ENCODE measurements at places on chromosomes 2 and 18. TPM values are rescaled to one million over a fixed set of nuclear protein-coding genes. Genes with fewer than 3 reads are reported as not detected.

DNA sequence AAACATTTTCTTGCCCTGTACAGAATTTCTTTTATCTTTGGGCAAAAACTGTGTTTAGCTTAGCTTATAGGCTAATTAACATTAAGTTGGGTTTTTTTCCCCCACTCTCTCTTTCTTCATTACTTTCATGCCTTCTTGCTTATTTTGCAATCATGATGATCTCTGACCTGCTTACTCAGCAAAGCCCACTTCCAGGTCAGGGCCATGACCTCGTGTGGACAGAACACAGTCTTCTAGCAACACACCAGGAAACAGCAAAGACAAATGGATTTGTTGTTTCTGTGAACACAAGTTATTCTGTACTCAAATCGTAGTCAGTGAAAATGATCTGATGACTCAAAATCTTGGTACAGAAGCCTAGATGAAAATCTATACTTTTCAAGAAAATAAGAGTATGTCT, 60.7 kb downstream of the SPATS2L start:
- no peaks in the 10 kb centered on the region for H3K36me3 ChIP-seq
- H3K4me3 ChIP-seq, result no peak overlapping the region
- H3K27me3 ChIP-seq, result no peaks in the 10 kb centered on the region
- H3K4me1 ChIP-seq, result no peaks in the 10 kb centered on the region

- H3K36me3 ChIP-seq, result no peaks in the 10 kb centered on the region
- H3K27me3 ChIP-seq, result no peaks in the 10 kb centered on the region
- no peaks in the 10 kb centered on the region for H3K4me1 ChIP-seq
- H3K4me3 ChIP-seq, result no peak overlapping the region
- DNase-seq, result no peak
- H3K27ac ChIP-seq, result no peak overlapping the region
Measured at GRCh38 chr2:59752071-59752470, 801.4 kb downstream of the BCL11A start.

DNA sequence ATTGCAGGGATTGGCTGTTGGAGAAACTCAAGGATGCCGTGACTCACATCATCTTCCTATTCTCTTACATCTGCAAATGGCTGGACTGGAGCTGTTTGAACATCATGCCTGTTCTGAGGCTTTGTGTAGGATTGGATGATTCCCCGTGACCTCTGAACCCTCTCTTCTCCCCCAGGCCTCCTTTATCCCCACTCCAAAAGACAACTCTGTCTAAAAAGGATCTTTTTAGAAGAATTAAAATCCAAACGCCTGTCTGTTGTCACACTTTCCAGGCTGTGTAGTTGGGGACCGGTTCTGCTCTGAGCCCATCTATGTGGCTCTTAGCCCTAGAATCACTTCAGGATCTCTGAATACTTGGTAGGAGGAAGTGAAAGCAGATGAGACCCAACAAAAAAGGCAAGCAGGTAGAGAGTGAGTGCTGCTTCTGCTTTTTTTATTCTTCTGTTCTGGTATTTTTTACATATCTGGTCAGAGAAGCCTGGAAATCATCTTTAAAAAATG, 565 bp downstream of the SP140 start:
- DNase-seq, result no peak
- H3K36me3 ChIP-seq, result peaks cover 6% of the 10 kb centered on the region
- peak overlapping the region; percentile 77 for H3K27ac ChIP-seq
- no peaks in the 10 kb centered on the region for H3K27me3 ChIP-seq

DNA sequence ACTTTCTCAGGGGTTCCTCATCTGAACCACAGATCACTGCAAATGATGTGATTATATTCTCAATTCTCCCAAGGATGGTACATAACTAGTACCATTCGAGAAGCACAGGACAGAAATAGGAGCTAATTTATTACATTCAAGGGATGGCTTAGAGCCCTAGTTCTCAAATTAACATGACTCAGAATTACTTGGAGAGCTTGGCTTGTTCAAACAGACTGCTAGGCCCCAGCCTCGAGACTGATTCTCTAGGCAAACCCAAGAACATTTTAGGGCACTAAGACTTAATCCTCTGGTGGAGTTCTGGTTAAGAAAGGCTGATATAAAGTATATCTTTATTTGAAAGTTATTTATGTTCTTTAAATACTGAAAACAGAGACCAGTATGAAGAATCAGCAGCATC, 35.8 kb downstream of the HIBCH start:
- no peak overlapping the region for H3K27ac ChIP-seq
- no peaks in the 10 kb centered on the region for H3K4me1 ChIP-seq
- no peak overlapping the region for H3K4me3 ChIP-seq
- H3K27me3 ChIP-seq, result no peaks in the 10 kb centered on the region
- H3K36me3 ChIP-seq, result peaks cover 6% of the 10 kb centered on the region

FZD7 gene
- 0.55 TPM for total RNA-seq

GRCh38 chr2:241469746-241470145, 38.6 kb downstream of the STK25 start:
- no peak for DNase-seq
- no peak overlapping the region for H3K4me3 ChIP-seq
- H3K36me3 ChIP-seq, result no peaks in the 10 kb centered on the region
- no peak overlapping the region for H3K27ac ChIP-seq

DNA sequence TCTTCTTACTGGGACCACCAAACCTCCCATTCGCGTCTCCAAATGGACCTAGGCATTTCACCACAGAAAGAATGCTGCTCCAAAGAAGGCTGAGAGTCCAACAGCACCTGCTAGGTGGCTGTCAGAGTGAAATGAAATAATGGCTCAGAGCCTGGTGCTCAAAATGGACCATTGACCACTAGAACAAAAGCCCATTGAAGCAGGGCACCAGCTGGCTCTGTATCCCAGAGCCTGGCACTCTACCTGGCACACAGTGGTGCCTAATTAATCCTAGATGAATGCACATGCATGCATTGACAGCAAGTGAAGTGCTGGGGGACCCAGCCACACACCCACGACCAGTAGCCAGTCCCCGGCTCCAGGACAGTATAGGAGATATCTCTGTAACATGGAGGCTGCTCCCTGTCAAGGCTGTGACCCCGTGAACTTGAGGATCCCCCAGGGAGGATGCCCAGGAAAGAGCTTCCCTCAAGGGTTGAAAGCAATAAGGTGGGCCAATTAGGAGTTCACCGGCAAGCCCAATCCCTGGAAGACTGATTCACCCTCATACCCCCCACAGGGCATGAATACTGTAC, 261.3 kb downstream of the TNS1 start:
- H3K4me1 ChIP-seq, result no peaks in the 10 kb centered on the region
- no peaks in the 10 kb centered on the region for H3K36me3 ChIP-seq
- no peaks in the 10 kb centered on the region for H3K27me3 ChIP-seq
- no peak overlapping the region for H3K27ac ChIP-seq
- H3K4me3 ChIP-seq, result no peak overlapping the region
- DNase-seq, result no peak

Measured in CD8-positive, alpha-beta memory T cell (primary cell).